GM12878 (cell line): ENCODE measurements at places on chromosomes 12 and 14. TPM values are rescaled to one million over a fixed set of nuclear protein-coding genes. Genes with fewer than 3 reads are reported as not detected.

The CD69 gene
- total RNA-seq, result 10.8 and 12.4 TPM in 2 replicates

The CLEC9A gene
- total RNA-seq, result not detected in 2 replicates

The PLCZ1 gene
- not detected in 2 replicates for total RNA-seq

The NTS gene
- total RNA-seq, result not detected in 2 replicates

The FOXN4 gene
- not detected in 2 replicates for total RNA-seq
